Transverse colon (tissue), 4 donors: ENCODE measurements at places on chromosomes 12 and 14.

GRCh38 chr12:124539084-124540041 is 28.0 kb downstream of the NCOR2 start:
- DNase-seq = no peak

DNA sequence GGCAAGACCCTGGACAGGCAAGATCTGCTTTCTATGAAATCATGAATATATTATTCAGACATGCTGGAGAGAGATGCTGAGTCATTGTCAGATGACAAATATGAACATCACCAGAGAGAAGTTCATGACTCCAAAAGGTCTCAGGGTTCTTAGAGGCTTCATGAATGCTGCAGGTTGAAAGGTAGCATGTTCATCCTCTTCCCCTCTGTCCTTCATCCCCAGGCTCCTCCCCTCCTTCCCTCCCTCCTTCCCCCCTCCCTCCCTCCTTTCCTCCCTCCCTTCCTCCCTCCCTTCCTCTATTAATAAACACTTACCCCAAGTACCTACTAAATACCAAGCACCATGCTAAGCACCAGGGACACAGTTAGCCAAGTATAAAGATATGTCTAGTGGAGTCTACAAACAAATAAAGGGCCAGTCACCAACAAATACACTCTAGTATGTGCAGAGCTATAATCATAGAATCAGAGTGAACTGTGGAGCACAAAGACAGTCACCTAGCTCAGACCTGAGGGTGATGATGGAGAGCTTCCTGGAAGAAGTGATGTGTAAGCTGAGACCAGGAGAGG is 46.2 kb downstream of the RPH3A start:
- DNase-seq = no peak

- DNase-seq = no peak
These were observed 109.1 kb upstream of the BCAT1 start for GRCh38 chr12:25058012-25058411.

GRCh38 chr12:107400686-107401447 is 284.7 kb upstream of the PWP1 start:
- DNase-seq = no peak

GRCh38 chr14:36655963-36656686 is 5.5 kb upstream of the PAX9 start:
- DNase-seq = peak; percentile 32

DNA sequence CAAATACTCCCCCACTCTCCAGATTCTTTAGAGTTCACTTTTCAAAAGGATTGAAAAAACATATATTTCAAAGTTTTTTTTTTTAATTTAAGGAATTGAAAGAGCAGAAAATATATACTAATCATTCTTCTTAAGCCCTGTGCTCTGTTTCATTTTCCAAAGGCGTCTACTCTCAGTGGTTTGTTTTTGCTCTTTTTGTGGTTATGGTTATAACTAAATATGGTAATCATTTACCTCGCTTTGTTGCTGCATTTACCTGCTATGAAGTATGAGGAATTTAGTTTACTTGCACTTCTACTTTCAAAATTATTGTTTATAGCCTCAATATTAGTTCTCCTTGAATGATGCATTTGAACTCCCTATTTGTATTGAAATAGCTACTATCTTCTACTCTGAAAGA is 55.9 kb upstream of the LRRK2 start:
- DNase-seq = no peak

DNA sequence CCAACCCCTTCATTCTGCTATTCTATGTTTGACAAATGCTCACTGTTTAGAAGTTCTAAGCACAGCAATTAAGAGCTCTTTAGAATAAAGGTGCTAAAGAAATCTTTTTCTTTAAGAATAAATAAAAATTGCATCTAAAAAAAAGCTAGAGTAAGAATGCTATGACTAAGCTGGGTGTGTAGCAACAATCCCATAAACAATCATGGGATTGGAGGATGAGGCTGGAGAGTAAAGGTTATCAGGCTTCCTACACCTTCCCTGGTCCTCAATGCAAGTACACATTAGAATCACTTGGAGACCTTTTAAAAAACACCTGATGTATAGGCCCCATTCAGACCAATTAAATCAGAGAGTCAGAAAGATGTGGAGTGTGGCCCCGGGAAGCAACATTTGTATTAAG is 88.3 kb downstream of the CIT start:
- DNase-seq = no peak

DNA sequence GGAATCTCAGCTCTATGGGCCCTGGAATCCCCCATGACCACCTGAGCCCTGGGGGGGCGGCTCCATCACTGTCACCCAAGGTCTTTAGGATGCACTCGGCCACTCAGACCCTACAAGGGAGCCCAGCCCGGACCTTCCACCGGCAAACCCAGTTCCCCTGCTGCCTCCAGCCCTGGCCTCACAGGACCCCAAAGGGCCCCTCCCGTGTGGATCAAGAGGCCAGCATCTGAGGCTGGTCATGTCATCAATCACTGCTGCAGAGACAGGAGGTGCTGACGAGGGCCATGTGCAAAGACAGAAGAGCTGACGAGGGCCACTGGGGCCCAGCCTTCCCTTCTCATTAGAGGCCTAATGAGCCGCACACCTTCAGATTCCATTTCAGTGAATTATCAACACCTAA is 39.0 kb upstream of the SFSWAP start:
- DNase-seq = no peak

- DNase-seq = no peak
These were observed 569 bp upstream of the RGS6 start for GRCh38 chr14:71931492-71932228.

GRCh38 chr12:98274430-98275130 is 240.8 kb upstream of the TMPO start:
- DNase-seq = no peak

GRCh38 chr12:52238916-52239646 is 6.0 kb downstream of the KRT7 start:
- no peak for DNase-seq

DNA sequence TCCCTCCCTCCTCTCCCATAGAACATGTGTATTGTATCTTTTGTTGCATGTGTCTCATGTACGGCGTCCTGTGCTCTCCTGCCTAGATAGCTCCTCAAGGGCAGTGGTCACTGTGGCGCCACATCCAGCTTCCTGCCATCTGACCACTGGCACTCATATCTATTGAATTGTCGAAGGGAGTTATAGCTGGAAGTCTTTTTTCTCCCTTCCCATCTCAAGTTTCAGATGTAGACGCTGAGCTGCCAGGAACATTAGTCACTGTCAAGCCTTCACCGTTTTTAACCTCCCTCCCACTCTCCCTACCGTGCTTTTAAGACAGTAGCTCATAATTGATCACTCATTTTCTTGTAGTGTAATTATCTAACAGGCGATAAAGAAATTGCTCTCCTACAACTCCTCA is 33.0 kb downstream of the MTHFD1 start:
- no peak for DNase-seq

- no peak for DNase-seq
These were observed 56.1 kb upstream of the FUT8 start for GRCh38 chr14:65356327-65356836.

- DNase-seq = no peak
These were observed 136.4 kb downstream of the MDGA2 start for GRCh38 chr14:47539031-47539461.

DNA sequence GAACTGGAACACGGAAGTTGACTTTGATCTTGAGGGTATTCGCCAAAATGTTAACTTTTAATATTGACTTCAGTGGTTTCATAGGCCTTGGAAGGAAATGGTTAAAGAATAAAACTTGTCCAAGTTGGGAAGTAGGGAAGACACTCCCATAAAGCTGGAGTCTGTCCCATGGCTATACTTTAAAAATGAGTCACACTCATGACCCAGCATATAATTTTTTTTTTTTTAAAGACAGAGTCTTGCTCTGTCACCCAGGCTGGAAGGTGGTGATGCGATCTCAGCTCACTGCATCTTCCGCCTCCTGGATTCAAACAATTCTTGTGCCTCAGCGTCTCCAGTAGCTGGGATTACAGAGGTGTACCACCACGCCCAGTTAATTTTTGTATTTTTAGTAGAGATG is 19.6 kb downstream of the TMPRSS12 start:
- no peak for DNase-seq

DNA sequence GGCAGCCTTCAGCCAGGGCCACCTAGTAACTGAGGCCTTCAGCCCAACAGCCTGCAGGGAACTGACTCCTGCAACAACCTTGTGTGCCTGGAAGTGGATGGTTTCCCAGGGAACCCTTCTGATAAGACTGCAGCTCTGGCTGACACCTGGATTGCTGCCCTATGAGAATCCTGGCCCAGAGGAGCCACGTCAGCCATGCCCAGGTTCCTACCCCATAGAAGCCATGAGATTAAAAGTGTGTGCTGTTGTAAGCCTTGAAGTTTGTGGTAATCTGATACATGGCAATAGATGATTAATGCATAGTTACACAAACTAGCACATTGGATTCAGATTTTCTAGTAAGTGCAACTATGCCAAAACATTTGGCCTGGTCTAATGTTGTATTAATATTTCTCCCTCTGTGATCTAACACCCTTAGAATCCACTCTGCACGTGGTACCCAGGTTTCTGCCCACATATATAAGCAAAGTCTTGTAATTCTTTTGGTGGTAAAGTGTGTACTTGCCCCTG is 64.8 kb upstream of the BEGAIN start:
- no peak for DNase-seq

DNA sequence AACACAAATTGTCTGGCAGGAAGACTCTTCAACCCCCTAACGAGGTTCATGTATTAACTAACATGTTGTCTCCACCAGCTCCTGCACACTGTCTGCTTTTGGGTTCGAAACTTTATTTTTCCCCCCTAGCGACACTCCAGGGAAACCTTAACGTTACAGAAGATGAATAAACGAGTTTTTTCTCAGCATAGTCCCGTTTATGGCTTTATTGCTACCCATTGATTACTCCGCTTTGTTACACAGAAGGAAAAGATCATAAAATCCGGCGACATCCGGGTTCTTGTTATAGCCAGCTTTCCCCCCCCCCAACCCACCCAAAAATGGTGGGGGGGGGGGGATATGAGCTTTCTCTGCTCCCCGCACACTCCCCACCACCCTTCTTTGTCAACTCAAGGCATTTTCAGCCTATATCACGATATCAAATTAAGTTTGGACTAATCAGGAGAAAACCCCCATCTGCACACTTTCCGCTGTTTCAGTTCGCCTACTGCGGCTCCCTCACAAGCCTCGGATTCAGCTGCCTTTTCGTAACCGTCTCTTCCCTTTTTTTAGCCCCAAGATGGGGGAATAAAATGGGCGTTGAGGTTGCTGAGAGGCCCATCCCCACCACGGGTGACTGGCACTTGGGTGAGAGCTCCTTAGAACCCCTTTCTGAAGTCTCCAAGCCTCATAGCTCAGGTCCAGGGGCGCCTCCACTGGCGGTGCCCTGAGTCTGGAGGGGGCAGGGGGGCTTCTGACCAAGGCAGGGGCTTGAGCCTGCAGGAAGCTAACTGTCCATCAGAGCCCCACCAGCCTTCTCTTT is 1.4 kb upstream of the HOXC6 start:
- no peak for DNase-seq

GRCh38 chr12:132523576-132524331 is 33.8 kb downstream of the FBRSL1 start:
- peak; percentile 73 for DNase-seq

DNA sequence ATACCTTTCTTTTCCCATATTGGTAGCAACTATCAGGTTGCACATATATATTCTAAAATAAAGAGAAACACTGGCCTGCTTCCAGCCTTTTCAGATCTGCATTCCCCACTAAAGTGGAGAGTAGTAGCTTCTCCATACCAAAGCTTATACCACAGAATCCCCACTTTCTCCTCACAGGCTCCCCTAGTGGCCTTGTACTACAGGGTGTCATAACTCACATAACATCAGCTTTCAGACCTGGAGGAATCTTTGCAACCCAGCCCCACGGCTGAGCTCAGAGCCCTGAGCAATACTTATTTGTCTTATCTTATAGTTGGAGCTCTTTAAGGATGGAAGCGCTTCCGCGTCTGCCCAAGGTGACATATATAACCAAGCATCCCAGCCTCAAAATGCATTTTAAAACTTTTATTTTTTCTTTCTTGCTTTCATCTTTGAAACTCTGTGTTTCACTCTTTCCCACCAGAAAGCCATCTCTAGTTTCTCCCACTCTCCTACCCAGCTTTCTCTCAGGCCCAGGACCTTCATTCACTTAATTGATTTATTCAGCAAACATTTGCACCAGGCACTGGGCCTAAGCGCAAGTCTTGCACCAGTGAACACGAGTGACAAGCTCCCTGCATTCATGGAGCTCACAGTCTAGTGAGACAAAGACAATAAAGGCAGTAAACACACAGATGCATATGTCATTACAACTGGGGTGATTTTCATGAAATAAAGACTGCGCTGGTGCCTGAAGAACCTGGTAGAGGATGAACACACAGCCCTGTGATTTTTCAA is 254.7 kb downstream of the IPO8 start:
- DNase-seq = no peak

DNA sequence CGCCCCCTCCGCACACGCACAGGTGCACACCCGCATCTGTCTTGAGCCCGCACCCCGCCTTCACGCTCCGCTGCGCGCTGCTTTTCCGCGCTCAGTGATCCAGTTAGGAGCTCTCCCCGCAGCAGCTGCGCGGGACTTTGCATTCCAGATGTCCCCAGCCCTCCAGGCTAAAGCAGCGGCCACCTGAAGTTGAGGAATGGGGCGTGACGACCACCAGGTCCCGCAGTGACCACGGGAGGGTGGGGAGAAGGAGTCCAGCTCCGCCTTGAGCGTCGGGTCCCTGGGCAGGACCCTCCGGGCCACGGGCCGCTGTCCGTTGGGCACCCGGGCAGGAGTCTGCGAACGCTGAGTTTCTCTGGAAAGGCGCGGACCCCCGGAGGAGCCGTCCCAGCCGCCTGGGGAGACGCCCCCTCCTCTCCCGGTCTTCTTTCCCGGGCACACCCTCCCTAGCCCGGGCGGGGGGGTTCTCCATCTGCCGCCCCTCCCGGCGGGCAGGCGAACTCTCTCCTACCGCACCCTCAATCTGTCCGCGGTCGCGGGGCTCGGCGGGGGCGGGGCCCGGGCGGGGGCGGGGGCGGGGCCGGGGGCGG is 334 bp upstream of the TMEM132C start:
- DNase-seq = no peak

GRCh38 chr14:62431496-62431895 is 613.8 kb downstream of the KCNH5 start:
- DNase-seq = no peak

DNA sequence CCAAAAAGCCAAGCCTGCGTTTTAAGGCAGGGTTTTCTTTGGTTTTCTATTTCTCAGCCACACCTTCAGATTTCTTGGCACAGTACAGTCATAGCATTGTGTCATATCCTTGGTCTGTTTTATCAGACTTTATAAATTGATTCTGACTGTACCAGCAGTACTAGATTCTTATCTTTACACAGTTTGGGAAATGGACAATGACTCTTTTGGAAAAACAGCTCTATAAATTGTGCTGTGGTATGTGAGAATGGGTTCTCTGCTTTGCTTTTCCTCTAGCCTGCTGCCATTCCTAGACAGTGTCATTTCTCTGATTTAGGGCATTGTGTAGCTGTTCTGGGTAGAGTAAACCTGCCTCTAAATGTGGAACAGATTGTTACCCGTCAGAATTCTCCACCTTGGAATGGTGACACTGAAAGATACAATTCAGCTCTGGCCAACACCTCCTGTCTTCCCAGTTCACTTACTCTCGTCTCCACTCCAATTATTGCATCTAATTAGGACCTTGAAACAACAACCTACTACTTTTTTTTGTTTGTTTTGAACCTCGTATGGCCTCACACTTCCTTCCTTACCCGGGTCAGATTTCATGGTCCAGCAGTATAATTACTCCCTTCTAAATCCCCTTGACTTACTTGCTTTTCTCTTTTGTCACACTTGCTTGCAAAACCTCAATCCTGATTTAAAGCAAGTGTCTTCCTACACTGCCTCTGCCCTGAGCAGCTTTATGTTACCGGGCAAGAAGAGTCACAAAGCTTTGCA is 226.3 kb downstream of the ERC1 start:
- no peak for DNase-seq
